Progenitor cell of endocrine pancreas (in vitro differentiated cells): ENCODE measurements at places on chromosomes 2 and 18. TPM values are rescaled to one million over a fixed set of nuclear protein-coding genes. Genes with fewer than 3 reads are reported as not detected.

WDR33 gene
- 69.0 and 74.2 TPM in 2 replicates for total RNA-seq

CXCR1 gene
- total RNA-seq, result not detected in 2 replicates

SOX11 gene
- total RNA-seq, result 146 and 154 TPM in 2 replicates

IL18RAP gene
- total RNA-seq, result not detected in 2 replicates

PRSS56 gene
- total RNA-seq, result not detected in 2 replicates

GRCh38 chr2:215419769-215420470 is 15.9 kb downstream of the FN1 start:
- DNase-seq, result no peak

GRCh38 chr2:239240414-239240881 is 160.4 kb downstream of the HDAC4 start:
- DNase-seq, result no peak

GRCh38 chr2:7324706-7325105 is 407.5 kb downstream of the RNF144A start:
- no peak for DNase-seq

DNA sequence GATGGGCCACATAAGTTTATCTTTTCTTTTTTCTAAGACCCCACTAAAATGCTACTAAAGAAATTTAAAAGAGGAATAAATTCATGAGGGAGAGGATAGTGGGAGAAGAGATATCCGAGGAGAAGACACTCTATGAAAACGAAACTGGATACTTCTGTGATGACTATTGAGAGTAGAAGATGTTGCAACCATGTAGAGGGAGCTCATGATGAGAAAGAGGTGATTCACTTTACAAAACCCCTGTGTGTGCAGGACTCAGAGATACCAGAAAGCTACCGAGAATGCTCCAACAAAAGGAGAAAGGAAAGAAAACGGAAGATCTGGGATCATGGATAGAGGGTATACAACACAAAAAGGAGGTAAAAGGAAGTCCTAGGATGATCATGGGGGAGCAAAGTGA is 34.9 kb downstream of the SLC38A11 start:
- DNase-seq, result no peak

GRCh38 chr2:75964646-75965045 is 253.9 kb upstream of the GCFC2 start:
- DNase-seq, result no peak

DNA sequence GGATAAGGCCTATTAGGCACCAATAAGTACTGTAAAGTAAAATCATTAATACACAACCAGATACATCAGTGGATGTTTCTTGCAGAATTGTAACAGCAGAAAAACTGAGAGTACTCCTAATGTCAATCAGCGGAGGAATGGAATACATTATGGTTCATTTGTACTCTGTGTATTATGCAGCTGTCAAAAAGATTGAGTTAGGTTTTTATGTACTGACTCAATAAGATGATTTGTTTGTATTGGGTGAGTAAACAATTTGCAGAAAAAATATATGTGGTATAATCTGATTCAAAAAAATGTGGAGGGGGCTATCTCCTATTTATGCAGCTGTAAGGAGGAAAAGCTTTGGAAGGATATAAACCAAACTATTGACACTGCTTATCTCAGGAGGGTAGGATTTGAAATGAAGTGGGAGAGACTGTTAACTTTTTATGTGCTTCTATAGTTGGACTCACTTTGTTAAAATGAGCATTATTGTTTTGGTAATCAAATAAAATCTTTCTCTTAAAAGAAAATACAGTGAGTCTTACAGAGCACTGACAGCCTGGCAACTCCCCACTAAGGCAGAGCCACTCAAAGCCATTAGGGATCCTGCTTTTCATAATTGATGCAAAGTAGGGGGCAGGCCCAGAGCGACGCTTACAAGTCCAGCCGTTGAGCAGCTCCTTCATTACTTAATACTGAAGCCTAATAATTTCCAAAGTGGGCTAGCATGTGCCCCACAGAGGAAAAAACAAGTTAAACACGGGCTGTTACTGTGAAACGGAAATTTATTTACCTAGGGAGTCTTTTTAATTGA is 168.8 kb downstream of the PHLPP1 start:
- no peak for DNase-seq

DNA sequence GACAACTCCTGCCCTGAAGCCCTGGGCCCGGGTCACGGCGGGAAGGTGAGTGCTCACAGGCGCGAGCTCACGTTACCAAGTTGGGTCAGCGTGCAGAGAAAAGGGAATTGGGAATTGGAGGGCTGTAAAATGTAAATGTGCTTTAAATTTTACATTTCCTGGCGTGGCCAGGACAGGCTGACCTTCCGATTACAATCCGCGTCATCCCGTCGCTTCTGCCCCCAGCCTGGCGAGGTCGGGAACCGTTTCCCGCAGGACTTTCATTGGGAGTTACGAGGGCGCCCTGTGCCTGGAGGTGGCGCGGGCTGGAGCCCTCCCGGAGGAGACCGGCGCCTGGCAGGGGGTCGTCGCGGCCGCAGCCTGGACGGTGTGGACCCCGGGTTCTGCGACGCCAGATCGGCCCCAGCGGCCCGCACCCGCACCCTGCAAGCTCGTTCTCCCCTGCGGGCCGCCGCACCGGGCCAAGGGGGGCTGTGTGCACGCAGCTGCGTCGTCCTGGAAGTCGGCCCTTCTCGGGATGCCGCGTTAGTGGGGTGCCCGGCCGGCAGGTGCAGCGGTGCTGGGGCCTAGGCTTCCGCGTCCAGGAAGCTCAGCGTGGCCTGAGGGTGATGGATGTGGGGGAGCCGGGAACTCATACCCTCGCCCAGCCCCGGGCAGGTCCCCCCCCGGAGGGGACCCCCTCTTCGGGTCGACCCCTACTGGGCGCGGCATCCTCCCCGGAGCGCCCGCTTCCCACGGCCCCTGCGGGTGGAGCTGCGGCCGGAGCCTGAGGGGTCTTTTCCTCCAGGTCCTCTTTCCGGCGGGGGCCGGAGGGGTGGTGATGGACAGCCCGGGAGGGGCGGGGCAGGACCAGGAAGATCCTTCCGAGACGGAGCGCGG is 63.9 kb downstream of the LRRFIP1 start:
- peak; percentile 32 for DNase-seq

- no peak for DNase-seq
Observed at GRCh38 chr2:170822290-170823087, 5.8 kb downstream of the GAD1 start.

- DNase-seq, result no peak
Observed at GRCh38 chr18:35506024-35506712, 8.4 kb upstream of the INO80C start.

DNA sequence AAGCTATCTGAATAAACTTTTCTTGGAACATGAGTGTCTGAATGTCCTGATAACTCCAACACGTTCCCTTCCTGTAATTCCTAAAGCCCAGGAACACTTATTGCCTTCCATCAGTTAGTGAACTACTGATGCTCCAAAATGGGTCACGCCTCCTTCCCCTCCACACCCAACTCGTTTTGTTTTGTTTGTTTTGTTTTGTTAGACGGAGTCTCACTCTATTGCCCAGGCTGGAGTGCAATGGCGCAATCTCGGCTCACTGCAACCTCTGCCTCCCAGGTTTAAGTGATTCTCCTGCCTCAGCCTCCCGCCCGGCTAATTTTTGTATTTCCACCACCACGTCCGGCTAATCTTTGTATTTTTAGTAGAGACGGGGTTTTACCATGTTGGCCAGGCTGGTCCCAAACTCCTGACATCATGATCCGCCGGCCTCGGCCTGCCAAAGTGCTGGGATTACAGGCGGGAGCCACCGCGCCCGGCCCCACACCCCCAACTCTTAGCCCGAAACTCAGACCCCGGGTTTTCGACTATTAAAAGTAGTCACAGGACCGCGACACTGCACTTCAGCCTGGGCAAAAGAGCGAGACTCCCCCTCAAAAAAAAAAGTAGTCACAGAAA is 774 bp downstream of the IER3IP1 start:
- DNase-seq, result no peak

GRCh38 chr2:203781151-203781550 is 74.7 kb downstream of the CD28 start:
- DNase-seq, result no peak

DNA sequence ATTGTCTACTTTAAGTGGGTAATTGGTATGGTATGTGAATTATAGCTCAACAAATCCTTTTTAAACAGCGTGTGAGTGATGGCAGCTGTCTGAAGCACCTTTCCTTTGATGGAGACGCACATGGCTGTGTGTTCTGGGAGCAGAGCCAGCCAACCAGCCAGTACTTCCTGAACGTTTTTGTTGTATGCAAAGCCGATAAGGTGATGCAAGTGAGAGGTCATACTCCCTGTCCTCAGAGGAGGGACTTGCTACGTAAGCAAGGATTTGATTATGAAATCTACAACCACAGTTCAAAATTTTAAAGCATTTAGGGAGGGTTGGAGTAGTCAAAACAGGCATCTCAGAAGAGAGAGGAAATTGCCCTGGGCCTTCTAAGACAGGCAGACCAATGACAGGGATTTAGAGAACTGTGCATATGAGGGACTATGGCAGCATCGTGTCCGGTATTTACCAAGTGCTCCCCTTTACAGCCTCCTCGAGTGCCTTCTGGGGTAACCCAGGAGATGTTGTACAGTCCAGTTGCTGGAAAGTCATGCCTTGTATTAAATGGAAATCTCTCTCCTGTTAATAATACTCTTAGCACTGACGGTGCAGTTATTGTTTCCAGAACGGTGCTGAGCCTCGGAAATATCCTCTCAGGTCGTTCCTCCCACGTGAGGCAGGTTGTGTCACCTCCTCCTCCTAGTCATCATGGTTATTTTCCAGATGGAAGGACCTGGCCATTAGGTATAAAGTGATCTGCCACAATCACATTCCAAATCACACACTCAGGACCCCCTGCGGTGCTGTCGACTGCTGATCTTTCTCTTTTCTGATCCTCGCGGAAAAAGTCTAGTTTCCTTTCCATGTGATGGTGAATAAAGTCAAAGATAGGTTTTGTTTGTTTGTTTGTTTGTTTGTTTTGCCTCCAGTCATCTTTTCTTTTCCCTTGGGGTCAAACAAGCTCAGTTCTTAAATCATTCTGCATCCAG is 28.4 kb downstream of the ARHGEF4 start:
- no peak for DNase-seq
